ENCODE measurements at places on chromosomes 7 and 10.
A peak's percentile ranks its signal among the peaks of the same experiment; 100 is the strongest.

- no peak for DNase-seq
Measured at GRCh38 chr7:128835790-128836641, 5.8 kb downstream of the FLNC start.

- DNase-seq: no peak
Measured at GRCh38 chr10:129887986-129888783, 75.9 kb downstream of the EBF3 start.

DNA sequence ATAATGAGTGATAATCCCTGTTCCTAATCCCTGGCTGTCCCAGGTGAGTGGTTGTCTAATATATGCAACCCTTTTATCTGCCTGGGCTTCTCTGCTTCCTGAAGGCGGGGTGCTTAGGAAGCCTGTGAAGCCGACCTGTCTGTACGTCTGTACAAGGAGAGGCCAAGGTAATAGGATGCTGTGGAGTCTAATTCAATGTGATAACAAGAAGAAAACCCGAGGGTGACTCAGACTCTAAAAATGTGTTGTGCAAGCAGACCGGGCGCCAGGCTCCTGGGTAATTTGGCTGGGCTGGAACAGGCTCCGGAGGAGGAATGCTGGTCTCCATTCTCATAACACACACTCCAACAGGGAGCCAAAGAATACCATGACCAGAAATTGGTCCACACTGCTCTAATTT is 43.6 kb downstream of the THNSL1 start:
- DNase-seq: no peak

GRCh38 chr10:103600325-103600724 is 106.8 kb downstream of the NEURL1 start:
- no peak for DNase-seq

GRCh38 chr10:112835217-112835715 is 114.8 kb upstream of the TCF7L2 start:
- DNase-seq: no peak

- no peak for DNase-seq
Measured at GRCh38 chr10:99337311-99337811, 8.2 kb downstream of the CNNM1 start.

DNA sequence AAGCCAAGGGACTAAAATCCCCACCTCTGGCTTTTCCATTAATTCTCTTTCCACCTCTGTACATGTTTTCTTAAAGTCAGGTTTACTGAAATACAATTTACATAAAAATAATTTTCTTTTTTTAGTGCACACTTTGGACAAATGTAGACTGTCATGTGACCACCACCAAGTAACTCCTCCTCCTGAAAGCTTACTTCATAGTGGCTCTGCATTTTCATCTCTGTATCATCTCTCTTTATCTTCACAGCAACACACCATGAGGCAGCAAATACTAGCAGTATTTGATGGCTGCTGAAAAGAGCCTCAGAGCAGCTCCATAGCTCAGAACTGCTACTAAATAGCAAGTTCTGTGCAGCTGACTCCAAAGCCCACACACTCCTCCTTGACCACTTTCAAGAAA is 17.3 kb downstream of the WDFY4 start:
- no peak for DNase-seq

DNA sequence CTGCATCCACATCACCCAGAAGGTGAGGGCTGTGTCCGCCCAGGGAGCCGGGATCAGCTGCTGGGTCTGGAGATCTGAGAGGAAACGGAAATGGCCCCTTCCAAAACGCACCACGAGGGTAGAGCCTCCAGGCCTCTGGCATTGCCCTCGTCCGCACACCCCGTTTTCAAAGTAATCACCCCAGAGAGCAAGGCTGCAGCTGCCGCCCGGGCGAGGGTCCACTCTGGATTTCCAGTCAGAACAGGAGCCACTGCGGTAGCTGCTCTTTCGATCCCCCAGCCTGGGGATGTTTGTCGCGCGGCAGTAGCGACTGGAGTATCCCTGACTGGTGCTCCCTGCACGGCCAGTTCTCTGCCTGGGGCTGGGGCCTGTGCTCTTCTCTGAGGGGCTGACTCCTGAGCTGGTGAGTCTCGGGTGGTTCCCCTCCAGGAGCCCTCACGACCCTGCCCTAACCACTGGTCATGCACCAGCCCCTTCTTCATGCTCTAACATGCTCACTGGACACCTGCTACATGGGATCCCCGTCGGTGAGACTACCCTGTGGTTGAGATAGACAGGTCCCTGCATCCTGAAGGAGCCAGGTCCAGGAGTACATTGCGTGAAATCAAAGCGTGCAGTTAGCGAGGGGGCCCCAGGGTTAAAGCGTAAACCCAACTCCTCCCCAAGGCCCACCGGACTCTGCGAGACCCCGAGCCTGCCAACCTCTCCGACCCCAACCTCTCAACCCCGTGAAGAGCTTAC is 99.2 kb downstream of the FOXL3 start:
- no peak for DNase-seq

DNA sequence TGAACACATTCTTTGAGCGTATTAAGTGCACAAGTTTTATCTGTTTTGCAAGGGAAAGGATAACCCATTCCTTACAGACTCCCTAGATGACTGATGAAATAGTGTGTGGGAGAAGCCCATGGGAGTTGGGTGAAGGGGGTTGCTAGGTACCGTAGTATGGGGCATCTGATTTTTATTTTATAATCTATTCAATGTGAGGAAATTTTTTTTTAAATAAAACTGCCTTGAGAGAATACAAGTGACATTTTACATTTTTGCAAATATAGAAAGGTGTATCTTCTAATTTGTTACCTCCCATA is 1.4 kb downstream of the BTAF1 start:
- no peak for DNase-seq

DNA sequence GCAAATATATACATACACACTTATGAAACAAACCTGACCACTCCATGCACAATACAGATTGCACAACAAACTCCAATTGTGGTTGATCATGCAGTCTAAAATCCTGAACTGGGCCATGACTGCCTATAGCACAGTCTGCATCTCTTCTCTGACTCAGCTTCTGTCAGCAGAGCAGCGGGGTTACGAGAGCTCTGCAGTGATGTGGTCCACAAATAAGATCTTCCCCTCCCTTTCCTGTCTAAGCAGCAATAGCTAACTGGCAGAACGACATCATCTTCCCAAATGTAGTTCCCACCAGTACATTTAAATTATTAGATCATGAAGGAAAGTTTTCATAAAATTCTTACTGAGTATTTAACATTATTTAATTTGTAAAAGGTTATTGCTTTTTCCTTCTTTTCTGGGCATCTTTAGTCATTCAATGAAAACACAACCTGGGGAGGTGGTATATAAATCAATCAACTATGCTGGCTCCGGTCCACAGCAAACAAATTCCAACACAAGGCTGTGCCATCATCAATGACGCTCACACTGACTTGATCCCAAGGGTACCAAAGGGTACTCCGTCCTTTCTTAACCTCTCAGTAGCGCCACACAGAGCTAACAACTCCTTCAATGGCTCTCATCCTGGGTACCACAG is 17.1 kb downstream of the ARHGAP21 start:
- DNase-seq: peak; percentile 9

- DNase-seq: no peak
Measured at GRCh38 chr10:88896372-88896993, 16.4 kb downstream of the STAMBPL1 start.

DNA sequence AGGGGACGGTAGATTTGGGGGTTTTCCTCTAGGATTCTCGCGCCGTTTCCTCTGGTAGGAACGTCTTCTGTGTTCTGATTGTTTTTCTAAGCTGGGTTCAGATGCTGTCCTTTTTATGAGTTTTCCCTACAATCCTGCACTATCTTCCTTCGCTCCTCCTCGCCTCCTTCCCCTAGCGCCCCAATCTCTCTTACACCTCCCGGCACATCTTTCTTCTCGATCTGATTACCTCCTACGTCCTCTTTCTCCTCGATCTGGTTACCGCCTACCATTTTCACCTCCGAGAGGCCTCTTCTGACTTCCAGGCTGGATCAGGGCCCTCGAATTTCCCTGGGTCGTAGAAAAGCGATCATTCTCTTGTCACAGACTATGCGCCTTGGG is 413 bp downstream of the BUD31 start:
- DNase-seq: peak; percentile 10

GRCh38 chr10:69567920-69568319 is 5.3 kb downstream of the NEUROG3 start:
- peak; percentile 31 for DNase-seq

- DNase-seq: no peak
Measured at GRCh38 chr10:519055-519715, 170.3 kb downstream of the DIP2C start.

DNA sequence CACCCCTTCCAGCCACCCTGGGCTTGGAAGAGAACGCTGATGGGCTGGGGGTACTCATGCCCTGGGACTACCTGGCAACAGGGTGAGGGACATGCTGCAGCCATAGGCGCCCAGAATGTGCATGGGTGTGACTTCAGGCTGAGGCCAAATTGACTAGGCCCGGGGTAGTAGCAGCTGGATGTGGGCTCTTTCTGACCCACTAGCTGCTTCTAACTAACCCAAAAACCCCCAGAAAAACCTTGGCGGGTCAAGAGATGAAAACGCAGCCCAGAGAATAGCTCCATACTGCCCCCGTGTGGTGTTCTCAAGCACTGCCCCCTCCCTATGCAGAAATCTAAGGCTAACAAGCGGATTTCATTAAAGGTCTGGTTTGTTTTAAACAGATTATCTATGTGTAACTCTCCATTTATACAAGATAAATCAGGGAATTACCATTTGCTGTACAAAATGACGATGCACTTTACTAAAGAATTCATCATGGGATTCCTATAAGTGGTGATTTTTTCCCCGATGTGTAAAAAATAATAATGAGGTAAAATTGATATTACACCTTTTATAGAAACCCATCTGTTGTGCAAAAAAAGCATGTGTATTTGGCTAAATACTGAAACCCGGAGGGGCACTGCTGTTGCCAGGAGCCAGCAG is 4.2 kb downstream of the SMARCD3 start:
- DNase-seq: peak; percentile 62

- no peak for DNase-seq
Measured at GRCh38 chr10:101894742-101895141, 51.1 kb upstream of the KCNIP2 start.

DNA sequence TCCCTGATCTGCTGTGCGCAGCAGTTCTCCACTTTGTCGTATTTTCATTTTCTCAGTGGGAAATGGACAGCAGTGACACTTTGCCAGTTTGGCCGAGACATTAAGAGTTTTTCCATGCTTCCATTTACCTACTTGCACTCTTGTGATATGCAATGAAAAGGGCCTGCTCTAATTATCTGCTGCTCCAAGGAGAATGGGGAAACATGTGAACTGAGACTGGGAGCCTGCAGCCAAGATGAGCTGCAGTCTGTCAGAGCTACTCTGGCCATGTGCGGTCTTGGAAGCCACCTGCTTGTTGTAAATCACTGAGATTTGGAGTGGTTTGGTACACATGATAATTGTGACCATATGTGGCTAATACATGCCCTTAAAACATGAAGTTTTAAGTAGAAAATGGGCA is 586.6 kb upstream of the POT1 start:
- DNase-seq: no peak

DNA sequence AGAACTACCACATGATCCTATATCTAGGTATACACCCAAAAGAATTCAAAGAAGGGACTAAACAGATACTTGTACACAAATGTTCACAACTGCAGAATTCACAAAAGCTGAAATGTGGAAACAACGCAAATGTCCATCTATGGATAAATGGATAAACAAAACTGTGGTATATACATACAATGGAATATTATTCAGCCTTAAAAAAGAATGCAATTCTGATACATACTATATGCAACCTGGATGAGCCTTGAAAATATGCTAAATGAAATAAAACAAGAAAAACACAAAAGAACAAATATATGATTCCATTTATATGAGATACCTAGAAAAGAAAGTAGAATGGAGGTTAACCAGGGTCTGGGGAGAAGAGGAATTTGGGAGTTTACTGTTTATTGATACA is 7.2 kb downstream of the FAM133B start:
- no peak for DNase-seq

DNA sequence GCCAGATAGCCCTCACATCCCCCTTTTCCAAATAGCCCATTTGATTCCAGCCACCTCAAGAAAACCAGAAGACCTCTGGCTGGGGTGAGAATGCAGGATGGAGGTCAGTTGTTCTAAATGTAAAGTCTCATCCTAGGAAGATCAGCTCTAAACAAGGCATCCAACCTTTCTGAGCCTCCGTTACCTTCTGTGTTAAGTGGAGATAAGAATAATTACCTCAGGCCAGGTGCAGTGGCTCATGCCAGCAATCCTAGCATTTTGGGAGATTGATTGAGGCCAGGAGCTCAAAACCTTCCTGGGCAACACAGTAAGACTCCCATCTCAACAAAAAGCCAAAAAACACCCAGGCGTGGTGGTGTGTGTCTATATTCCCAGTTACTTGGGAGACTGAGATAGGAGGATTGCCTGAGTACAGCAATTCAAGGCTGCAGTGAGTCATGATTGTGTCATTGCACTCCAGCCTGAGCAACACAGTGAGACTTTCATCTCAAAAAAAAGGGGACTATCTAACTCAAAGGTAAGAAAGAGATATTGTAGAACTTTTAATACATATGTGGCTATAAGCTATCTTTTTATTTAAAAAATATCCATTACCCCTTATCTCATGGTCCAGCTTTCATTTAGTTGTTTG is 43.5 kb downstream of the PRTFDC1 start:
- DNase-seq: no peak

DNA sequence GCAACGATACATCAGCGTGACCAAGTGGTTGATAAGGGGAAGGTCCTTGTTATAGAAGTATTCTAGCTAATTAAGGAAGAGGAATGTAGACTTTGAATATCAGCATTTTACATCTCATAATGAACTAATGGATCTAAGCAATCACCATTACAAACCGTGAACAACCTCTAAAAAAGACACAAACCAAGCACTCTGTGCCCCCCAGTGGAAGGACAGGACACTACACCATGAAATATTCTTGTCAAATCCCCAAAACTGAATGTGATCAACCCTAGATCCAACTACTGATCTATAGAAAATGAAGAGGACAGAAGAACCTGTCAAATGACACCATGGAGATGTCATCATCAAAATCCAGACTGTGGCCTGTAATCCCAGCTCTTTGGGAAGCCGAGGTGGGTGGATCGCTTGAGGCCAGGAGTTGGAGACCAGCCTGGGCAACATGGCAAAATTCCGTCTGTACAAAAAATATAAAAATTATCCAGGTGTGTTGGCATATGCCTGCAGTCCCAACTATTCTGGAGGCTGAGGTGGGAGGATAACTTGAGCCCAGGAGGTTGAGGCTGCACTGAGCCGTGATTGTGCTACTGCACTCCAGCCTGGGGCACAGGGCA is 111.3 kb upstream of the CARD11 start:
- peak; percentile 58 for DNase-seq

DNA sequence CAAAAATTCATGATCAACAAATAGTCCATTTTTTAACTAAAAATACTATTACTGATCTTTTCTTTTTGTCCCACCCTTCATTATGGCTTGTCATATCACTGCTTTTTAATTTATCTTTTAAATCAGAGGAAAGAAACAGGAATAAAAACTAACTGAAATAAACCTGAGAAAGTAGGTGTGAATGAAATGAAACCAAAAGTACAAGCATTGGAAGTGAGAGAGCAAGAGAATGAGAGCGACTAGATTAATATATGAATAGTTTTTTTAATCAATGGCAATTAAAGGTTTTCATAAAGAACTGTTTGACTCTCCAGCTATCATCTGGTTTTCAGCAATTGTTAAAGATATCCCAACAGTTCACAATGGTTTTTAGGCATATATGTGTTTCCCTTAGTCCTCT is 137.8 kb downstream of the SPAG6 start:
- no peak for DNase-seq

Data from activated naive CD4-positive, alpha-beta T cell treated with Interleukin-2 at 50 U/mL for 16 hours (primary cell).